ENCODE measurements at places on chromosomes 6 and 20.
A peak's percentile ranks its signal among the peaks of the same experiment; 100 is the strongest.

DNA sequence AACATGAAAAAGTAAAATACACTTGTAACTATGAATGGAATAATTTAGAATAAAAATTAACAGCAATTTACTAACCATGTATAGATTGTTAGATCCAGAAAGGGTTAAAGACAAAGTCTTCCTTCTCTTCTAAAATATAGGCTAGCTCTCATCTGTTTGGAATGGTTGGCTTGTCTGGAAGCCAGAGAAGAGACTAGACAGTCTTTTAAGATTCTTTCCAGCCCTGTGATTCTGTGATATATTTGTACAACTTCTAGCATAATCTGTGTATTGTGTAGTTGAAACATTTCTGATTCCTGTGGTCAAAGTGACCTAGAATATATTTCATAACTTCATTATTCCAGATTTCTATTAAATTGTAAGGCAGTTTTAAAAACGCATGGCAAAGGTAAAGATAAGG is 196.6 kb downstream of the UST start:
- DNase-seq = no peak

- DNase-seq = no peak
Observed at GRCh38 chr6:137900815-137901214, 33.8 kb downstream of the TNFAIP3 start.

GRCh38 chr6:129240492-129240853 is 357.5 kb downstream of the LAMA2 start:
- DNase-seq = no peak

GRCh38 chr6:11044712-11045167 is 635 bp upstream of the ELOVL2 start:
- no peak for DNase-seq

- peak; percentile 21 for DNase-seq
Observed at GRCh38 chr6:129317931-129318820, 391.8 kb downstream of the ARHGAP18 start.
